ENCODE measurements at places on chromosomes 16 and 17.

- DNase-seq, result no peak
Observed at GRCh38 chr17:68460715-68461114, 3.4 kb upstream of the WIPI1 start.

DNA sequence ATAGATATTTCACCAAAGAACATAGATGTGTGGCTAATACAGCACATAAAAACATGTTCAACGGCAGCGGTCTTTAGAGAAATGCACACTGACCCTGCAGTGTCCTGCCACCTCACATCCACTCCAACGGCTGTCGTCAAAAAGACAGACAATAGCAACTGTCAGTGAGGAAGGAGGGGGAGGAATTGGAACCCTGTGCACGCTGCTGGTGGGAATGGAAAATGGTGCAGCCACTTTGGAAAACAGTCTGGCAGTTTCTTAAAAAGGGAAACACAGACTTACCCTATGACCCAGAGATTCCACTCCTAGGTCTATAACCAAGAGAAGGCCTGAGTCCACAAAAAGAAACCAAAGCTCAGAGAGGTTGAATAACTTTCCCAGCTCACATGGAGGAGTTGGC lies 7.7 kb downstream of the CEP295NL start:
- DNase-seq, result no peak

DNA sequence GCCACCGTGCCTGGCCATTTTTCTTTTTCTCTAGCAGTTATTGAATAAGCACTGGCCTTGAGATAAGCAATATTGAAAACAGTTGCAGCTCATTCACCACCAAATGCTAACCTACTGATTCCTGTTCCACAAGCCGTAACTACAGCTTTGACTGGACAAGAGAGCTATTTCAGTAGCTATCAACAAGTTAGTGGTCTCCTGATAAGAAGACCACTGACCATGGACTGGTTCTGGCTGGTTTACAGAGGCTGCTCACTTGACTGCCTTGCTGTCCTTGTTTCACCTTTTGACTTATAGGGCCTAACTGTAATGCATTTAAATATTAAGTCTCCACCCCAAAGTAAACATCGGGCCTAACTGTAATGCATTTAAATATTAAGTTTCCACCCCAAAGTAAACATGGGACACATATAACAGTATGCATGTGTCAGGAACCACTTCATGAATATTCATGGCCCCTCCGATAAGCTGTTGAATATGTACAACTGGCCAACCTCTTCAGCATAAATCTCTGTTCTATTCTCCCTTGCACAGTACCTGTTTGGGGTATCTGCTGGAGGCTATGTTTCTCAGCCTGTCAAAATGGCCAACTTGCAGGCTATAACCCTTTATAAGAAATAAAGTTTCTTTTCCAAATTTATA lies 94.1 kb downstream of the USP32 start:
- no peak for DNase-seq

- DNase-seq, result no peak
Observed at GRCh38 chr17:29045026-29045425, 2.1 kb downstream of the PIPOX start.

GRCh38 chr17:17846003-17846402 lies 9.2 kb upstream of the SREBF1 start:
- no peak for DNase-seq

GRCh38 chr17:59002848-59003247 lies 103.8 kb downstream of the TRIM37 start:
- no peak for DNase-seq

DNA sequence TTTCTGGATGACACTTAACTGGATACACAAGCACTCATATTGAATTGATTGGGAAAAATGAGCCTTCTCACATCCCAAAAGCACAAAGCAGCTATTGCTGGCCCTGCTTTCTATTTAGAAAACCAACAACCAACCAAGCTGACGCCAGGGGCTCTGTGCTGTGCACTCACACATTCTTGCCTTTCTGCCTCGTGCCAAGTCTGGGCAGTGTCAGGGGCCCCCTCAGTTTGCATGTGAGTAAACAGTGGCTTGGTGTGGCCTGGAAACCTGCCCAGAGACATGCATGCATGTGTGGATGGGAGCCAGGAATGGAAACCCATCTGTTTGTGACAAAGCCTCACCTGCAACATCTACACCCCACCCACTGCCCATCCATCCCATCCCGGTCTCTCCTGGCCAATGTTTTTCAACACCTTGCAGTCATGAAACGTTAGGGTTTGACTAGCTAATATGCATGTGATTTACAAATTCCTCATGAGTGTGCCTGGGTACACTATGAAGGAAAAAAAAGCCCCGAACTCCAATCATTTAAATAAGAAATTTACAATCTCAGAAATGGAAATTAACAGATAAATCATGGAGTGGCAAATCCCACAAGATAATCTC lies 20.4 kb downstream of the MIEF2 start:
- no peak for DNase-seq

DNA sequence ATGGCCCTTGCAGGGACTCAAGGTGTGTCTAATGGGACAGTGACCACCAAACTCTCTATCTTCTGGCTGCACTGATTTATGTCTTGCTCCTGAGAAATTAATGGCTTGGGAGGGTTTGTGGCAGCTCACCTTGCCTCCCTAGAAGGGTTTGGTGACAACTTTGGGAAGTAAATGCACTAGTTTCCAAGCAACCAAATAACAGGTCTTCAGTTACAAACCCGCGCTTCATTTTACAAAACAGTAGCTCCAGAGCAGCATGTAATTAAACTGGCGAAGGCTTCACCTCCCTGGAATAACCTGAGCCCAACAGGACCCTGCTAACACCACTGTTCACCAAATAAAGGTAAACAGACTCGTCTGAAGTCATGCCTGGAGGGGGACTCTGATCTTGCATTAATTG lies 318.3 kb downstream of the SLC39A11 start:
- DNase-seq, result no peak

GRCh38 chr16:14420721-14421488 lies 209.2 kb downstream of the PARN start:
- DNase-seq, result no peak

DNA sequence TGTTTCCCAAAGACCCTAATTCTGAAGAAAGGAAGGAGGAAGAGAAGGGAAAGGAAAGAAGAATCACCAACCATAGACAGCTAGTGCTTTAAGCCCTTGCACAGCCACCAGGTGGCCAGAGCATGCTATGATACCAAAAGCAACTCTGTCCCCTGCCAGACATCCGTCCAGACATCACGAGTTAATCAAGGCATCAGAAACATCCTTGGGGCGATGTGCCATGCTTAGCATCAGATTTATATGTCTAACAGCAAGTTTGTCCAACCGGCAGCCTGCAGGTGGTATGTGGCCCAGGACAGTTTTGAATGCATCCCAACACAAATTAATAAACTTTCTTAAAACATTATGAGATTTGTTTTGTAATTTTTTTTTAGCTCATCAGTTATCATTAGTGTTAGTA lies 2.9 kb upstream of the CRYBA1 start:
- DNase-seq, result no peak

DNA sequence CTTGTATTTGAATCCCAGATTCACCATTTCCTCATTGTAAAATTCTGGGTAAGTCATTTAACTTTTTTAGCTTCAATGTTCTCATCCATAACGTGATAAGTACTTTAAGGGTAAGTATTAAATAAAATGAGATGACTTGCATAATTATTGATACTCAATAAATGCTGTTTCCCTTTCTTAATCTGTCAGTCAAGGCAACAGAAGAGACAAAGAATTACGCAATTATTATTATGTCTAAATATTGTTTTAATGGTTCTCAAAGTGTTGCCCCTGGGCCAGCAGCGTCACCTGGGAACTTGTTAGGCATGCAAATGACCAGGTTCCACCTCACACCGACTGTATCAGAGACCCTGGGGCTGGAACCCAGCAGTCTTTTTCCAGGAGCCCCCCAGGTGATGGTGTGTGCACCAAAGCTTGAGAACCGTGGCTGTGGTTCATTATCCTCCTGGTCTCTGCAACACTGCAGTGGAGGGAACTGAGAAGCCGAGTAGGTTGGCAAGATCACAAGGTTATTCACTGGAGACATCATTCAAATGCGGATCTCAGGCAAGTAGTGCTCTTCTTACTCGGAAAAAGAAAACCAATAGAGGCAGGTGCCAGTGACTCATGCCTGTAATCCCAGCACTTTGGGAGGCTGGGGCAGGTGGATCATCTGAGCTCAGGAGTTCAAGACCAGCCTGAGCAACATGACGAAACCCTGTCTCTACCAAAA lies 43.5 kb downstream of the LYRM9 start:
- no peak for DNase-seq

DNA sequence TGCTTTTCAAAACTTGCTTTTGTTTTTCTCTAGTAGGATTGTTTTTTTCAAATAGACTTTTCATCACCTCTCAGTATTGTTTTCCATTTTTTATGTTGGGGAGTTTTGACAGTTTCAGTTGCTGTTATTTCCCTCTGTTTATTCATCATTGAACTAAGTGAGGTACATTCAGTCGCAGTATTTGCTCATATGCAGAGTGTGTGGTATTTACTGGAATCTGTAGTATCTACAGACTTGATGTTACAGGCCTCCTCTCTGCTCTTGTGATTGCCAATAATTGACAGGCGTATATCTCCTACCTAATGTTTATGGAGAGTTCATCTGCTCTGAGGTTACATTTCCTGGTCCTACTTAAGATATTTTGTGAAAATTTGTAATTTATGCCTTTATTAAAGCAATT lies 49.6 kb downstream of the COX10 start:
- no peak for DNase-seq

DNA sequence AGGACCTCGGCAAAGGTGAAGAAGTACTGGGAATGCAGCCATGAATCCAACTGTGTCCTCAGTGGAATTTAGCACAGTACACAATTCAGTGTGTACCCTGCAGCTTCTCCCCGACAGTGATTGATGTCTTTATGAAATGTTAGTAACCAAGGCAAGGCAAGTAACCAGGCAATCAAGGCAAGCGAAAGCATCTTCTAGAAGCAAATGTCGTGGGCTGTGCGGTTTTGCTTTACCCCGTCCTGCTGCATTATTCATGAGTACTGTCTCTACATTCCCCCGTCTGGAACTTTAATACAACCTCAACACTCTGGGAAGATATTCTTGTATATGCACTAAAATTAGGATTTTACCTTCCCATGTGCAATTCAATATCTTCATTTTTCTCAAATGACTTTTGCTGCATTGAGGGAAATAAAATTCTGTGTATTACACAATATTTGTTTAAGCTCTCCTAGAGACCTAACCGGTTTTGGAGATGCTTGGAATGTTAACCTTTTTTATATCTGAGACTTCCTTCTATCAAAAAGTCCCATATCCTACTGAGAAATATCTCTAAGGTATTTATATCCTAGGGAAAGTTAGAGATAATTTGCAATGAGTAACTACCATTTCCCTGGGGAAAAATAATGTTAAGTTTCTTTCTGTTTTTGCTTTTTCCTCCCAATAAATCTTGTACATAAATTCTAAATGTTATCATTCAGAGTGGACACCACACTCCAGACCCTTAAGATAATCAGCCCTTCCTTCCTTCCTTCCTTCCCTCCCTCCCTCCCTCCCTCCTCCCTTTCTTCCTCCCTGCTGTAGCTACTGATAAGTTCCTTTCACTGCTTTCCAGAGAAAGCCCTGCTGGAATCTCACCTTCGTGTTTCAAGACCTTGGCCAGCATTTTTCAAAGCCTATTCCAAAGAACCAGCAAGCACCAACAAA lies 51.9 kb upstream of the ADORA2B start:
- DNase-seq, result no peak

GRCh38 chr16:29111421-29111820 lies 126.6 kb downstream of the LAT start:
- DNase-seq, result no peak

- peak; percentile 74 for DNase-seq
Observed at GRCh38 chr17:27848931-27849330, 44.2 kb downstream of the LYRM9 start.

- no peak for DNase-seq
Observed at GRCh38 chr16:10950393-10950792, 6.0 kb downstream of the CLEC16A start.

- peak; percentile 19 for DNase-seq
Observed at GRCh38 chr17:77535435-77535834, 394.7 kb downstream of the SEC14L1 start.

GRCh38 chr16:27483624-27484023 lies 66.1 kb downstream of the GTF3C1 start:
- no peak for DNase-seq

GRCh38 chr16:58124601-58124915 lies 4.6 kb downstream of the CFAP20 start:
- no peak for DNase-seq

DNA sequence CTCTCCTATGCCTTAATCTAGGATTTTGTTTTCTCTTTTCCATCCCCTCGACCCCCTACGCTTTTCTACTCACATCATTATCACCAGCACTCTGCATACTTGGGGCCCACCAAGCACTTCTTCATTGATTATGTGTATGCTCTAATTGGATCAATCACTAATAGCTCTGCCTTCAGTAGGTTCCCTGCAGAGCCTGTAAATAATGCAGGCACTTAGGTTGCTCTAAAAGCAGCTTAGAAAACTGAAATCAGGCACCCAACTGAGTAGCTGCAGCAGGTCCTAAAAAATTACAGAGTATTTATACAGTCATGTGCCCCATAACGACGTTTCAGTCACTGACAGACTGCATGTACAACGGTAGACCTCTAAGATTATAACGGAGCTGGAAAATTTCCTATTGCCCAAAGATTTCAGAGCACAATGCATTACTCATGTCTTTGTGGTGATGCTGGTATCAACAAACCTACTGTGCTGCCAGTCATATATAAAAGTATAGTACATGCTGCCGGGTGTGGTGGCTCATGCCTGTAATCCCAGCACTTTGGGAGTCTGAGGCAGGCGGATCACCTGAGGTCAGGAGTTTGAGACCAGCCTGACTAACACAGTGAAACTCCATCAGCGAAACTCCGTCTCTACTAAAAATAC lies 280.4 kb downstream of the HS3ST3B1 start:
- no peak for DNase-seq

- no peak for DNase-seq
Observed at GRCh38 chr16:19410435-19411171, 7.1 kb upstream of the TMC5 start.

DNA sequence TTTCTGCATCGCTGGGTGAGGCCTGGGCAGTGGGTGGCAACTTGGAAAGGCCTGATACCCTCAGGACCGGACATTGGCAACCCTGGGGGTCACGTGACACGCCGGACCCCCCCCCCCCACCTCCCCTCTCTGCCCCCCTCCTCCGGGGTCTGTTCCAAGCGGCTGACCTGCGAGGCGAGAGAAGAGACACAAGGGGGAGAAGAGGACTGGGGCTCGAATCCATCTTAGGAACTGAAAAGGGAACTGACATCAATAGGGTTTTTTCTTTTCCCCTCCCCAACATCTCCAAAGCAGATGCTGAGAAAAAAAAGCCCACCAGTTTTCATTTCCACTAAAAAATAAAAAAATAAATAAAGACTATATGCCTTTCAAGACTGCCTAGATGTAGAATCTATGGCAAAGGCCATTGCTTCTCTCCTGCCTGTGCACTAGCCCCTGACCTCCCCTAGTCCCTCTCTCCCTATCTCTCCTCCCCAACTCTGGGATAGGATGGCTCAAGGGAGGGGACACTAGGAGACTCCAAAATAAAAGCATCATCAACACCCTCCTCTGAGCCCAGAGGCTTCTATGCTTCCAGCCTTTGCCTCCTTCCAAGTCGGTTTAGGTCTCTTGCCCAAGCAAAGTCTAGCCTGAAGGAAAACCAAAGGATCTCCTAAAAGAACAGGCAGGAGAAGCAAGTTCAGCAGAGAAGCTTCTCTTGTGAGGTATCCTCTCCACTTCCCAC lies 7.7 kb upstream of the HOXB2 start:
- DNase-seq, result no peak

Measured in SHP77 treated with DMSO at 0.1 percent for 48 hours (cell line).